ENCODE measurements at places on chromosomes 13 and 19. TPM values are rescaled to one million over a fixed set of nuclear protein-coding genes. Genes with fewer than 3 reads are reported as not detected.

ZNF98 gene
- not detected for total RNA-seq

ELSPBP1 gene
- not detected for total RNA-seq

PLIN5 gene
- 11.7 TPM for total RNA-seq

ZNF468 gene
- total RNA-seq = 23.5 TPM

ACOD1 gene
- not detected for total RNA-seq

PALM gene
- total RNA-seq = 109 TPM

All from dermis blood vessel endothelial cell (primary cell).